CD4-positive, alpha-beta T cell treated with Interferon alpha-2 for 1 hour (primary cell): ENCODE measurements at places on chromosomes 13 and 19.

DNA sequence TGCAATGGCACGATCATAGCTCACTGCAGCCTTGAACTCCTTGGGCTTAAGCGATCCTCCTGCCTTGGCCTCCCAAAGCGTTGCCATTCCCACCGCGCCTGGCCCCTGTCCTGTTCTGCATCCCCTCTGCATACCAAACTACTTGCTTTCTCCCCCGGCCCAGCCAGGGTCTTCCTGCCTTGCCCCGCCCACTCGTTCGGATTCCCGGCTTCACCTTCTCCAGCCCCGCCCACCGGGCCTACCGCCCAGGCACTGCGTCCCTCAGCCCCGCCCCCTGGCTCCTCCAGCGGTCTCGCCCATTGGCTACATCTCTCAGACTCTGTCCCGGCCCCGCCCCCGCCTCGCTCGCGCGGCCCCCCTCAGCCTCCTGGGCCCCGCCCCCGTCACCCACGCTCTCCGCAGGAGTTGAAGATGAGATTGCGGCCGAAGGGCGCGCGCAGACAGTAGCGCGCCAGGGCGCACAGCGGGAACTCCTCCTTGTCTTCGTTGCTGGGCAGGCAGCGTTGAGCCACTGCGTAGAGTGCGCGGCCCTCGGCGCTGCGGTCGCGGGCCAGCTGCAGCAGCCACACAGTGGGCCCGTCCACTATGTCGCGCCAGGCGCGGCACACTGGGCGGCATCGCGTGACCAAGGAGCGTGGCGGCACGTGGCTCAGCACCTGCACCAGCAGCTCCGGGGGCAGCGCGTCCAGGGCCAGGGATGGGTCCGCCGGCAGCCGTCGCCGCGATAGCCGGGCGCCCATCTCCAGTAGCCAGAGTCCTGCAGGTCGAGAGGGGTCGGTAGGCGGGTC, 19.0 kb downstream of the MRPS12 start:
- DNase-seq = peak; percentile 88

DNA sequence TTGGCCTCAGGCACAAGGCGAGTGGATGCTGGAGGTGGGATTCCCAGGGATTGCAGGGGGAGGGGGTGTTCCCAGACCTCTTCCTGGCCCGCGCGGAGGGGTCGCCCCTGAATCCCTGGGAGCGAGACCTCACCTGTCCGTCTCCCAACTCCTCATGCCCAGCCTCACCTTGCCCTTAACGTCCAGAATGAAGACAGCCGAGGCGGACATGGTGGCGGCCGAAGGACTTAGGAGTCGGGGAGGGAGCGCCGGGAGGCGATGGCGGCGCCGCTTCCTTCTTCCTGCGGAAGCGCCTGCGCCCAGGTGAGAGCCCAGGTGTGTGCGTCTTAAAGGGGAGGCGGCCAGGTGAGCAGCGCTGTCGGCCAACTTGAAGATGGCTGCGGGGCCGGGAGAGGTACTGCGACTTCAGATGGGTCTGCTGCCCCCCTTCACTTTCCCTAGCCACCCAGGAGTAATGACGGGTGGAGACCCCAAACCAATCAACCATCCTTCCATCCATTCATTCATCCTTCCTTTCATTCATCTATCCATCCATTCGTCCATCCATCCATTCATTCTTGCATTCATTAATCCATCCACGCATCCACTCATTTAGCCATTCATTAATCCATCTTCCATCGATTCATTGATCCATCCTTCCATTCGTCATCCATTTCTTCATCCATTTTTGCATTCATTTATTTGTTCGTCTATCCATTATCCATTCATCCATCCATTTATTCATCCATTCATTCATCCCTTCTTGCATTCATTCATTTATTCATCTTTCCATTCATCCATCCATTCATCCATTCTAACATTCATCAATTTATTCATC, at the start of gene AP1M2:
AP1M2 (minus strand) TSS at position 291 of the 817 bp plus-strand sequence; CDS start at position 210, 81 bp downstream.
- no peak for DNase-seq

DNA sequence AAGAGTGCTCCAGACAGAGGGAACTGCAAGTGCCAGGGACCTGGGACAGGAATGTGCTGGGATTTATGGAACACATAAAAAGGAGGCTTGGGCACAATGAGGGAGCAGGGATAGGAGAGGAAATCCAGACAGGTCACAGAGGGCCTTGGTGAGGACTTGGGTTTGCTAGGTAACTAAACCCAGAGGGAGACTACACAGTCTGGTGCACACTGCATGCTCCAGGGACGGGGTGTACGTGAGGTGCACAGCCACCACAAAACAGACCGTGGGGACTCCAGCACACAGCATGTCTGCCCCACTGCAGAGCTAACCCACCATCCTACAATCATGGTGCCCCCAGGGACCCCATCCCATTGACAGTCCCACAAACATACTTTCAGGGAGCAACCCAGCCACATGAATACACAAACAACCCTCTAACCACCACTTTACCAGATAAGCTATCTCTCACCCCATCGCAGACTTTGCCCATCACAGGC, 5.5 kb upstream of the ZFP36 start:
- no peak for DNase-seq

DNA sequence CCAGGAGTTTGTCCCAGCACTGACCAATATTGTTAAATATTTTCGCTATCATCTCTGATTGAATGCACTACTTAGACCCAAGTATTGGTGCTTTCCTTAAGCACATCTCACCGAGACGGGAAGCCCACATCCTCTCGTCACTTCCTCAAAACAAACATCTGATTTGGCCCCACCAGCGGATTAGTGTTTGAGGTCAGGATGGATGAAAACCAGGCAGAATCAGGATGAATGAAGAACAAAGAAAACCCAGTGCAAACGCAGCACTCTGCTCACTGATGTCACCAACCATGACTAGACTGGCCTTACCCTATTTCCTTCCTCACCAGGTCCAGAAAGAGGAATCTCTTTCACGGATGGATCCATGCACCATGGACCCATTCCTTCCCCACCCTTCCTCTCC, 6.0 kb downstream of the PLAUR start:
- DNase-seq = peak; percentile 69

DNA sequence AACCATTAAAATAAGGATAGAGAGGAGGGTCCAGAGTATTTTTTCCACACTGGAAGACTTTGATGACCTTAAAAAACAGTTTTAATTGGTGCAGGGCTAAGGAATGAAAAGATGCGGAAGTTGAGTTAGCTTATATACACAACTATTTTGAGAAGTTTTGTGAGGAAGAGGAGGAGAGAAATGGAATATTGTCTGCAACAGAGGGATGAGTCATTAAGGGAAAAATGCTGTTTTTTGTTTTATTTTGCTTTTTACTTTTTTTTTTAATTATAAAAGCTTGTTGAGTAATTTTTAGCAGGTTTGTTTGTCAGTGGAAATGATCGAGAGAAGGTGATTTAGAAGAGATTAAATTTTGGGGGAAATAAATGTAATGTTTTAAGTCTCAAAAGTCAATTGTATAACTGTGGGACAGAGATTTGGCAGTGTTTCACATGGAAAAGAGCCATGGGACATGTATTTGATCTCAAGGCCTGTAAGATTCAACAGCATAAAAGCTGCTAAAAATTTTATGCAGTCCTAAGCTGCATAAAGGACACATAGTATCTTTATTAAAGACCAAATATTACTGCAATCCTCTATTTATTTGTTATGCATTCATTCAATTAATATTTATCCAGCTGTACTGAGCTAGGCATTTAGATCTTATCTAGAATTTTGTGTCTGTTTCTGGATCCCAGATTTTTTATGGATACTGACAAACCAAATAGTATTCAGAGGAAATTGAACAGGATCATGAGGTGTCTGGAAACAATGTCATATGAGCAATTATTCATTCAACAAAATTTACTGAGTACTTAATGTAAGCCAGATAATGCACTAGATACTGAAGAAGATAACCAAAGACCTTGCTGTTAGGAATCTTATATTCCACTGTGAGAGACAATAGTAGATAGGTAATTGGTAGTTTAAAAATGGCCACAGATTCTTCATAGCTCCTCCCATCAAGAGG, 72.7 kb downstream of the DNAJC15 start:
- DNase-seq = no peak

- peak; percentile 34 for DNase-seq
Observed at GRCh38 chr19:11324079-11324661, 15.3 kb downstream of the RAB3D start.

DNA sequence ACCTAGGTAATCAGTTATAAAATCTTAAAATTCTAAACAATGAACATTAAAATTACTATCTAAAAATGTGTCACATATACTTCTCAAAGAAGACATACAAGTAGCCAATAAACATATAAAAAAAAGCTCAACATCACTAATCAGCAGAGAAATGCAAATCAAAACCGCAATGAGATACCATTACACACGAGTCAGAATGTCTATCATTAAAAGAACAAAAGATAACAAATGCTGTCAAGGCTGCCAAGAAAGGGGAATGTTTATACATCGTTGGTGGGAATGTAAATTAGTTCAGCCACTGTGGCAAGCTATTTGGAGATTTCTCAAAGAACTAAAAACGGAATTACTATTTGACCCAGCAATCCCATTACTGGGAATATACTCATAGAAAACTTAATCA, 310.3 kb upstream of the EDNRB start:
- DNase-seq = no peak

DNA sequence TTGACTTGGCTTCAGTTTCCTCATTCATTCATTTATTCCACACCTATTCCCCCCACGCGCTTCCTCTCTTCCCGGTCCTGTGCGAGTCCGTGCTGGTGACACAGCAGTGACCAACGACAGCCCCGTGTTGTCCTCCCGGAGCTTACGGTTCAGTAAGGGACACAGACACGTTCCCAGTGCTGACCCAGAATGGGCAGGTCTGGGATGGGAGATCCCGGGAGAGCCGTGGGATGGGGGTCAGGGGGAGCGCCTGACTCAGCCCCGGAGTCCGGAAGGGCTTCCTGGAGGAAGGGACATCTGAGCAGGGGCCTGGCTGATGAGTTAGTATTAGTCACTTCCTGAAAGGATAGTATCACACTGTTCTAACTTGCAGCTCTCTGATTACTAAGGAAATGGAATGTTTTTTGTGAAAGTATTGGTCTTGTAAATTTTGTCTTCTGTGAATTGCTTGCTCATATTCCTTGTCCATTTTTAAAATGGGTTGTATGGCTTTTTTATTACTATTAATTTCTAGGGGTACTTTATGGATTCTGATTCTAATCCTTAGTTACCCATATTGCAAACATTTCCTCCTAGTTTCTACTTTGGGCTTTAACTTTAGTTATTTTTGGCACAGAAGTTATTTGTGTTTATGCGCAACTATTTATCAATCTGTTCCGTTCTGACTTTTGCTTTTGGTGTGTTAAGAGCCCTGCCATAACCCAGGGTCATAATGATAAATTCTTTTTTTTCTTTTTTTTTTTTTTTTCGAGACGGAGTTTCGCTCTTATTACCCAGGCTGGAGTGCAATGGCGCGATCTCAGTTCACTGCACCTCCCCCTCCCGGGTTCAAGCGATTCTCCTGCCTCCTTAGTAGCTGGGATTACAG, 708 bp upstream of the ERCC1 start:
- DNase-seq = no peak
